Lung (tissue), 17 donors: ENCODE measurements at places on chromosomes 1 and 21. TPM values are rescaled to one million over a fixed set of nuclear protein-coding genes. Genes with fewer than 3 reads are reported as not detected.

DNA sequence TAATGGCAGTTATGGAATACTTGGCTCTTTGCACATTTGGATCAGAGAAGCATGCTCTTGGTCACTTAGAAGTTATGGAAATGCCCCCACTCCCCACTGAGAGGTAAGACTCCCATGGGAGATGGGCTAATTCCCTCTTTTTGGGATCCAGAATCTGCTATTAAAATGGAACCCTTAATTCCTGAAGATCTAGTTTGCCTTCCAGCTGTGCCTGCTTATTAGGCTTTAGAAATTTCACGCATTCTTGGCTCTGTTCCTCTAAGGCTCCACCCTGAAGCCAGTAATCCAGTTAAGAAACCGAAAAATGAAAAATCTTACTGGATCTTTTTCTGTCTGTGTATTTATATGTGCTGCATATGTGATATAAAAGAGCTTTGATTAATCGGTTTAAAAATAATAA is 76.7 kb downstream of the USH2A start:
- DNase-seq: no peak

- DNase-seq: peak; percentile 84
These were observed 40.9 kb upstream of the PPIAL4F start for GRCh38 chr1:144551543-144552424.

DNA sequence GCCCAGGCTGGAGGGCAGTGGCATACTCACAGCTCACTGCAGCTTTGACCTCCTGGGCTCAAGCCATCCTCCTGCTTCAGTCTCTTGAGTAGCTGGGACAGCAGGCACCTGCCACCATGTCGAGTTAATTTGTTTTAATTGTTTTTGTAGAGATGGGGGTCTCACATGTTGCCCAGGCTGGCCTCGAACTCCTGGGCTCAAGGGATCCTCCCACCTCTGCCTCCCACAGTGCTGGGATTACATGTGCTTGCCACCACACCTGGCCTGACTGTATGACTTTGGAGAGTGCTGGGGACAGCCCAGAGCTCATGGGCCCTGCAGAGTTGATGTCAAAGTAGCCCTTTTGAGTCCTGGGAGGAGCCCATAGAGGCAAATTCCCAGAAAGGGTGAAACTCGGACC is 1.8 kb downstream of the OBSCN start:
- no peak for DNase-seq

DNA sequence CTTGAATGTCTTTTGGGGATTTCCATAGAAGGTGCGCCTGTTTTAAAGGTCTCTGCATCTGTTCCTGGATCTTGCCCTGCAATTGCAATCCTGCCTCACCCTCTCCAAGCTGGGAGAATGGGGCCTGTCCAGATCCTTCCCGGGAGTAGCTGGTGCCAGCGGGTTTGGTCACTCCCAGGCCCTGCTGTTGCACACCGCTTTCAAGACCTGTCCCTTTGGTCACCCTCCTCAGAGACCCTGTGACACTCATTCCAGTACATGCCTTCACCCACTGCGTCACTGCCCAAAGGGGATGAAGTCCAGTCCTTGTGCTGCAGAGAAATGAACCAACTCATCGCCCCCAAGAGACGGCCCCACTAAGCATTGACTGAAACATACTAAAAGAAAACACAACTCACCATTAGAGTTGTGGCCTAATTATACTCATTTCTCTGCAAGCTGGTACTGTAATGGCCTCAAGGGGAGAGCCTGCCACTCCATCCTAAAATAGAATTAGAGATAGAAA is 1.9 kb upstream of the IRF2BP2 start:
- peak; percentile 65 for DNase-seq

The LYPD8 gene
- total RNA-seq: not detected

DNA sequence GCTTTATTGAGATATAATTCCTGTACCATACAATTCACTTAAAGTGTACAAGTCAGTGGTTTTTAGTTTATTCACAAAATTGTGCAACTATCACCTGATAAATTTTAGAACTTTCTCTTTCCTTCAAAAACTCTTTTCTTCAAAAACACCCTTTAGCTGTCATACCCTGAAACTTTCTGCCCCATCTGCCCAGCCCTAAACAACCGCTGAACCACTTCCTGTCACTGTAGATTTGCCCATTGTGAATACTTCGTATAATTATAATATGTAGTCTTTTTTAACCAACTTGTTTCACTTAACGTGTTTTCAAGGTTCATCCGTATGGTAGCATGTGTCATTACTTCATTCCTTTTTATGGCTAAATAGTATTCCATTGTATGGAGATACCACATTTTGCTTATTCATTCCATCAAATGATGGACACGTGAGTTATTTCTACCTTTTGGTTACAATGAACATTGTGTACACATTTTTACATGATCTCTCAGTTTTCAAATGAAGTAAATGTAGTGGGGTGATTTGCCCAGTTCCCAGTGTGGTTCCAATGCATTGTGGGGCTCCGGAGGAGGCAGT is 37.9 kb downstream of the WNT4 start:
- DNase-seq: no peak

GRCh38 chr1:244657421-244657820 is 4.5 kb downstream of the DESI2 start:
- no peak for DNase-seq

- DNase-seq: peak; percentile 2
These were observed 891.8 kb upstream of the NCAM2 start for GRCh38 chr21:20106368-20106767.

DNA sequence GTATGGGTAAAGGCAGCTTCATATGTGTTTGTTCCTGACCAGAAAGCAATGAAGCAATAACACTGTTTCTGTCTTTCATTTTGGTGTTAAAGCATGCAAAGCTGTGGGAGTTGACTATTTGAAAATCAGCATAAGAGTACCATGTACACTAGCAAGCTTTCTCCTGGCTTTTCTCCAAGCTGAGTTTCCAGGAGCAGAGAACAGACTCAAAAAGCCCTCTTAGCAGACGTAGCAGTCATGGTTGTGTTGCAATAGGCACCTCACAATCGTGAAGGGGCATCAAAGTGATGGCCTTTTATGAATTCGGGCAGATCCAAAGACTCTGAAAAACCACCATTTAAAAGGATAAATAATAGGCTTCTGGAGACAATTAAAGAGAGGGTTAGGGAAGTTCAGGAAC is 159.7 kb downstream of the PTGER3 start:
- DNase-seq: peak; percentile 73

The CLCNKB gene
- total RNA-seq: 0.37 TPM

- peak; percentile 71 for DNase-seq
These were observed 43.7 kb downstream of the BACH1 start for GRCh38 chr21:29342363-29342957.

- DNase-seq: peak; percentile 62
These were observed 9.8 kb upstream of the TSPAN2 start for GRCh38 chr1:115098979-115099692.

The LEFTY1 gene
- total RNA-seq: 2.1 TPM

The OR10Z1 gene
- not detected for total RNA-seq

DNA sequence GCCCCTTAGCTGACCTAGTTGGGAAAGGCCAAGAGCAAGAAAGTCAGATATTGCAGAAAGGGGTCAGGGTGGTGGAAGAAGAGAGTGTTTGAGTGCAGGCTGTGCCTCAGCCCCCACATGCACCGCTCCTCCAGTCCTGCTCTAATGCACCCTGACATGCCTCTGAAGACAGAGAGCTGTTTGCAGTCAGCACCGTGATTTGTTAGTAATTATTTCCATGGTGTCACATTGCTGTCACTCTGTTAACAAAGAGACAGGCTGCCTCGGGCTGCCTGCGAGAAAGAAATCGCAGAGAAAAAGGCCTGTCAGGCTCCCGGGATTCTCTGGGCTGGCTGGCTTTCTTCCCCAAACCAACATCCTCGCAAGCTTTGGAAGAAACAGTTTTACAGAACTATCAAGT is 58.3 kb downstream of the ERI3 start:
- DNase-seq: no peak

The ANKRD34A gene
- 1.0 TPM for total RNA-seq

The SIM2 gene
- not detected for total RNA-seq

- peak; percentile 55 for DNase-seq
These were observed 7.4 kb downstream of the NFIA start for GRCh38 chr1:61089741-61090140.

The OR14K1 gene
- not detected for total RNA-seq

The GRHL3 gene
- total RNA-seq: 0.40 TPM

The KPNA6 gene
- total RNA-seq: 54.0 TPM

The F5 gene
- total RNA-seq: 3.4 TPM

The CLDN17 gene
- total RNA-seq: not detected

- DNase-seq: no peak
These were observed 588.3 kb downstream of the LMO4 start for GRCh38 chr1:87916965-87917364.

DNA sequence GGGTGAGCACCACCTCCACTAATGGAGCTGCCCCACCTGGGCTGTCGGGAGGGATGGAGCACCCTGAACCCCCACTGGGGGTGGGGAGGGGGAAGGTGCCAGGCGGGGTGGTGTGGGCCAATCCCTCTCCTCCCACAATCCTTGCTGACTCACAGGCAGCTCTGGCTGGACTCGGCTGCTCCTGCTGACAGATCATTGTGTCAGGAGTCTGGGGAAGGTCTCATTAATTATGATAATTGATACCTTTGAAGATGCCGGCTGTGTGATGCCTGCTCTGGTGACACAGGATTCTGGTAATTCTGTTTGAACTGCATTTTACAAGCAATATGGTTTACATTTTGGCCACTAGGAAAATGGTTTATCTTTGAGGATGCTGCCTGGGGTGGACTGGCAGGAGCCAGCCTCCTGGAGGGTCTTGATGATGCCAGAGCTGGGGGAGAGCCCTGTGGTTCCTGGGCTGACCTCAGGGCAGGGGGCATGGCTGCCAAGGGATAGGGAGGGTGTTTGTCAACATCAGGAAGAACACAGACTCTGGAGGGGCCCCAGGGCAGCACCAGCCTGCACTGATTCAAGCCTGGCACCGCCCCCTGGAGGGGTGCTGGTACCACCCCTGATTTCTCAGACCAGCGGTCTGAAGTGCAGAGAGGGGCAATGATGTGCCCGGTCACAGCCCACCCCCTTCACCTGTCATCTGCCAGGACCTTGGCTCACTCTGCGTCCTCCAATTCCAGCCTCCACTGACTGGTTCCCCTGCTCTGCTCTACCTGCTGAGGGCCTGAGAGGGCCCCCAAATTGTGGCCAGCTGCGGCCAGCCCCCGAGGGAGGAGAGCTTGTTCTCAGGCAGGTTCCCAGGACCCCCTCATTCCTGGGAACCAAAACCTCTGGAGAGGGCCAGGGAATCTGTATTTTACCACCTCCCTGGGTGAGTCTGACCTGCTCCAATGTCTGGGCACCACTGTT is 338.8 kb downstream of the MATN1 start:
- no peak for DNase-seq

The ARV1 gene
- 13.8 TPM for total RNA-seq

DNA sequence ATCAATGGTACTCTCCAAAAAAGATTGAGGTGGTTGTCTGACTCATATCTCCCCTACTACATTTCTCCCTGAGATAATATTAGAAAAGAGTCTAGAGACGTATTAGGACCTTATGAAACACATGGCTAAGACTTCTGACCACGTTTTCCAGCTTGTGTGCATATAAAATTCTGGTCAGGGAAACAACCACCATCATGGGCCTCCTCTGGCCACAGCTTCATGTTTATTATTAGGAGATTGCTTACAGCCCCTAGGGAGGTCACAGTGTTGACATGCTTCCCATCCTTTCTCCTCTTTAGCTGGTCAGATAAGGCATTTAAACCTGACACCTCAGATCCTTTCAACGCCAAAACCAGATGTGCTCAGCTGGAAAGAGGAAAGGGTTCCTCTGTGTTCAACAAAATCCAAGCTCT is 620.2 kb downstream of the PLPP3 start:
- DNase-seq: peak; percentile 62

GRCh38 chr1:26353976-26354820 is at the start of gene CRYBG2:
Gene CRYBG2, minus strand, starts transcription at chr1:26354130. Its CDS starts 7,473 bp downstream, at chr1:26346657.
- peak; percentile 75 for DNase-seq

The TXNDC12 gene
- 51.9 TPM for total RNA-seq

GRCh38 chr1:234409328-234409727 is 36.1 kb downstream of the COA6 start:
- DNase-seq: peak; percentile 24

The IQCC gene
- 2.4 TPM for total RNA-seq

- no peak for DNase-seq
These were observed 16.9 kb upstream of the IFNGR2 start for GRCh38 chr21:33386222-33386784.

The CGN gene
- 74.9 TPM for total RNA-seq

GRCh38 chr1:44227211-44227610 is 13.9 kb downstream of the DMAP1 start:
- no peak for DNase-seq

DNA sequence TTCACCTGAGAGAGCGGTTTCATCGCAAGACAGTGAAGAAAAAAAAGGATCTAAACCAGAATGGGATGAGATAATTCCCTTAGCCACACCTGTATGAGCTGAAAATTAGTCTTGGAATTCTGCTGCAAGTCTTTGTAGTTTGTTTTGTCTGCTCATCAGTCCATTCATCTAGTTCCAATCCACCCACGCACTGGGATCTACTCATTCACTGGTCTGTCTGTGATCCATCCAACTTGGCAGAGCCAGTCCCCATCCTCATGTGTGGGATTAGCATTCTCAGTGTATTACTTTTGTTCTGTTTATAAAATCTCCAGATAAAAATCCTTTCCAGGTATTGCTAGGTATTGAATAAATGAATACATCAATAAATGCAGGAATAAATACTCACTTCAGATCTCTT is 266.5 kb upstream of the USP24 start:
- DNase-seq: no peak

The RGS21 gene
- total RNA-seq: not detected

GRCh38 chr1:6129313-6129712 is 50.8 kb downstream of the CHD5 start:
- no peak for DNase-seq

DNA sequence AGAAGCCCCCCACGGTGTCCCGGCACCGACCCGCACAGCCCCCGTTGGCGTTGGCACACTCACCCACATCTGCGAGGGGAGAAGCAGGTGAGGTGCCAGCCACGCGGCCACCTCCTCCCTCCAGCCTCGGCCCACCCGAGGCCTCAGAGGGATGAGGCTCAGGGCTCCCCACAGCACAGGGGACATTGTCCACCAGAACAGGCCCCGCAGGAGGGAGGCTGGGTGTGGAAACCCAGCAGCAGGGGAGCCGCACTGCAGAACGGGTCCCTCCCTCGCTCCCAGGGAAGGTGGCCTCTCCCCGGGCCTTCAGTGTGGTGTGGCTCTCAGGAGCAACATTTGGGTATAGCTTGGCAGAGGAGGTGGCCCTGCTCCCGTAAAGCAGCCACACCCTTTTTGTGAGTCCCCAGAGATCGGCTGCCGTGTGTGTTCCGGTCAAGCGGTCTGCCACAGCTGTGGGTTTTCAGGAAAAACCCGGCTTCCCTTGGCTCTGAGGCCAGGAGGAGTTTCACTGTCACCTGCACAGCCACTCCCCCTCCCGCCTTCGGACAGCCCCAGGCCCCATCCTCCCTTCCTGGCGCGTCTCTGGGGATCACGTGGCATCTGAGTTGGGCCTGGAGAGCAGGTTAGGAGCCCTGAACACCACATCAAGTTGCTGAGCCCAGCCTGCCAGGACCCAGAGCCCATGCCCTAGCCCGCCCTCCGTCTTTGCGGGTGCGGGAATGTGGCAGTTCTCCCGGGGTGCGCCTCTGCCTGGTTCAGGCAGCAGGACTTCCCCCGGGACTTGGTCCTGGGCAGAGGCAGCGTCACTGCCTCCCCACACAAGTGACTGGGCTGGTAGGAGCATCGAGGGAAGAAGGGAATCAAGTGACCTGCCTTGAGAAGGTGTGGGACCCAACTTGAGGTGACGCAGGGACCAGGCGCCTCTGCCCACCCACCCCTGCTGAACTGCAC is 64.0 kb downstream of the MEGF6 start:
- no peak for DNase-seq

- no peak for DNase-seq
These were observed 28.1 kb upstream of the IL10 start for GRCh38 chr1:206800411-206800810.
